ENCODE measurements at places on chromosomes 1 and 21. TPM values are rescaled to one million over a fixed set of nuclear protein-coding genes. Genes with fewer than 3 reads are reported as not detected.

GRCh38 chr1:154405747-154406571 lies 816 bp downstream of the IL6R start:
- peaks cover 69% of the 10 kb centered on the region for H3K4me1 ChIP-seq
- H3K4me3 ChIP-seq, result peak overlapping the region; percentile 73
- peak overlapping the region; percentile 64 for H3K27ac ChIP-seq
- peaks cover 6% of the 10 kb centered on the region for H3K27me3 ChIP-seq
- DNase-seq, result no peak
- no peaks in the 10 kb centered on the region for H3K36me3 ChIP-seq

- no peak for DNase-seq
- no peaks in the 10 kb centered on the region for H3K36me3 ChIP-seq
- peaks cover 65% of the 10 kb centered on the region for H3K27me3 ChIP-seq
Measured at GRCh38 chr1:210236840-210237409, 4.3 kb downstream of the SERTAD4 start.

DNA sequence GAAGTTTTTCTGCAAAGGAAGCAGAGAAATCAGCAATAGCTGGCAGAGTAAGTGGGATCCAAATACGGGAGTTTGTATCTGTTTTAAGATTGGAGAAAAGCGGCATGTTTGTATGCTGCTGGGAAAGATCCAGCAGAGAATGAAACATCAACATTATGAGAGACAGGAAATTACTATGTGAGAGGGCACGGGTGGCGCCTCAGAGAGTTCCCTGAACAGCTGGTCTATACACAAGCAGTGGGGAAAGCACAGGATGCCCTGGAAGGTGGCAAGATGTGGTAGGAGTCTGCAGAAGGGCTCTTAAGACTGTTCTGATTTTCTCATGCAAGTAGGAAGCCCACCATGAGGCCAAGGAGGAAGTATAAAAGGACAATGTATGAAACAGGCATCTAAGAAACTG lies 130.4 kb downstream of the RERE start:
- peaks cover 48% of the 10 kb centered on the region for H3K36me3 ChIP-seq
- H3K27ac ChIP-seq, result peak overlapping the region; percentile 68
- DNase-seq, result no peak
- no peak overlapping the region for H3K4me3 ChIP-seq

- H3K27me3 ChIP-seq, result no peaks in the 10 kb centered on the region
- DNase-seq, result no peak
- H3K4me3 ChIP-seq, result no peak overlapping the region
- H3K36me3 ChIP-seq, result peaks cover 9% of the 10 kb centered on the region
Measured at GRCh38 chr21:41861987-41862386, 17.2 kb downstream of the PRDM15 start.

GRCh38 chr1:200248541-200248940 lies 161.3 kb downstream of the ZNF281 start:
- no peak overlapping the region for H3K4me3 ChIP-seq
- no peak for DNase-seq
- H3K27me3 ChIP-seq, result peaks cover 58% of the 10 kb centered on the region
- peaks cover under 1% of the 10 kb centered on the region for H3K4me1 ChIP-seq
- no peaks in the 10 kb centered on the region for H3K36me3 ChIP-seq

DNA sequence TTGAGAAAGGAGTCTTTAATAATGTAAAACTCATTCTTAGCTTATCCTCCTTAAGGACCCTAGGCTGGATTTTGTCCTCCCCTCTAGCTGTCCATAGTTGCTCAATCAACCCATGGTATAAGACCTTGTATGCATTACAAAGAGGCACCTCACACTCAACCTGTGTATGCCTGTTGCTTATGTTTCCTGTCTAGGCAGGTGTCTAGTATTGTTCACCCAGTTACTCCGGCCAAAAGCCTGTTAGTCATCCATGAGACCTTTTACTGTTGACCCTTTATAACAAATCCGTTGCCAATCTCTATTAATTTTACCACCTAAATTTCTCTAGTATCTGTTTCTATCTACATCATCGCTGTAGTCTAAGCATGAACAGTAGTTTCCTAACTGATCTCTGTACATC lies 3.7 kb downstream of the LYPLAL1 start:
- DNase-seq, result no peak
- H3K27me3 ChIP-seq, result no peaks in the 10 kb centered on the region
- no peak overlapping the region for H3K27ac ChIP-seq
- peaks cover 33% of the 10 kb centered on the region for H3K4me1 ChIP-seq

DNA sequence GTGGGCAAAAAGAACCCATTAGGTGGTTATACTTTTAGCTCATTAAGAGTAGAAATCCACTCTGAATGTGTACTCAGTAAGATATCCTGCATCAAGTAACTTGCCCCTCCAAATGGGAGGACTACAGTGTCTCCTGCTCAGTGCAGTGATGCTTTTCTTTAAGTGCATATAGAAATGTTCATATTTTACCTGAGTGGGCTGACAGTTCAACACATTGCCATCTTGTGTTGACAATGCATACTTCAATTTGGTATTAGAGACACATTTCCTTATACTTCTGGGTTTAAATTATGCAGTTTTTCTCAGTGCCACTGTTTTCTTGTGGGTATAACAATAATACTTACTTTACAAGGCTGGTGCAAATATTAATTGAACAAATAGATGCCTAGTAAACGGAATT lies 318.6 kb upstream of the TMPRSS15 start:
- DNase-seq, result no peak
- H3K36me3 ChIP-seq, result no peaks in the 10 kb centered on the region
- H3K27ac ChIP-seq, result no peak overlapping the region
- H3K4me3 ChIP-seq, result no peak overlapping the region

DNA sequence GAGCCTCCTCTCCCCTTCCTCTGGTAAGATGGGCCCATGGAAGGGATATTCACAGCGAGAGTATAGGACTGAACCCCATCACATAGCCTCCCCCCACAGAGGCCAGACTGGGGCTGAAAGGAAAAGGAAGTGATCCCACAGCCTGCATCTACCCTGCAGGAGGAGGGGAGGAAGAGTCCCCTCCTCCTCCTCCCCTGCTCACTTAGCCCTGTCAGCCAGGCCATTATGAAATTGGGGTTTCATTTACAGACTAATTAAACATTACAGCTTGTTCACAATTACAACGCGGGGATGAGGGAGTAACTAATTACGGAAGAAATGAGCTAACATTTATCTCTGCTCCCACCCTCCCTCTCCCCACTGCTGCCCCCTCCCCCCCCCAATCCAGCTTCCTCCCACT lies 25.4 kb downstream of the DMAP1 start:
- no peaks in the 10 kb centered on the region for H3K27me3 ChIP-seq
- no peak overlapping the region for H3K4me3 ChIP-seq
- H3K4me1 ChIP-seq, result peaks cover 4% of the 10 kb centered on the region
- DNase-seq, result no peak

DNA sequence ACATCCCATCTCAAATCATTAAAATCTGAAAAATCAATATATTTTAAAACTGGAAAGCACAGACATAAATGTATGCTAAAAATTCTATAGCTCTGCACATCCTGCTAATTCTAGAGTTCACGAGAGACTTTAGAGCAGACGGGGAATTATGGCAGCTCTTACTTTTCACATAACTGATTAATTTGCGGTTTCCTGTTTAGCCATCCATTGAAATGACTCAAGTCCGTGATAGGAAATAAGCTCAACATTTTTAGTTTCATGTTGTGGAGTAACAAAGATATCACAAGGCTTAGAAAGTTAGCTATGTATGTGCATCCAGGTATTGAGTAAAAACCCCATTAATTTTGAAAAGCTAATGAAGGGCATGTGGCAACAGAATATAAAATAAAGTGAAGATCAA lies 123.2 kb downstream of the SMYD2 start:
- H3K27me3 ChIP-seq, result no peaks in the 10 kb centered on the region
- H3K4me1 ChIP-seq, result peaks cover 48% of the 10 kb centered on the region
- peaks cover 58% of the 10 kb centered on the region for H3K36me3 ChIP-seq
- DNase-seq, result no peak

- H3K27me3 ChIP-seq, result peaks cover 16% of the 10 kb centered on the region
- no peaks in the 10 kb centered on the region for H3K36me3 ChIP-seq
Measured at GRCh38 chr1:31792116-31792515, 23.7 kb downstream of the SPOCD1 start.

DNA sequence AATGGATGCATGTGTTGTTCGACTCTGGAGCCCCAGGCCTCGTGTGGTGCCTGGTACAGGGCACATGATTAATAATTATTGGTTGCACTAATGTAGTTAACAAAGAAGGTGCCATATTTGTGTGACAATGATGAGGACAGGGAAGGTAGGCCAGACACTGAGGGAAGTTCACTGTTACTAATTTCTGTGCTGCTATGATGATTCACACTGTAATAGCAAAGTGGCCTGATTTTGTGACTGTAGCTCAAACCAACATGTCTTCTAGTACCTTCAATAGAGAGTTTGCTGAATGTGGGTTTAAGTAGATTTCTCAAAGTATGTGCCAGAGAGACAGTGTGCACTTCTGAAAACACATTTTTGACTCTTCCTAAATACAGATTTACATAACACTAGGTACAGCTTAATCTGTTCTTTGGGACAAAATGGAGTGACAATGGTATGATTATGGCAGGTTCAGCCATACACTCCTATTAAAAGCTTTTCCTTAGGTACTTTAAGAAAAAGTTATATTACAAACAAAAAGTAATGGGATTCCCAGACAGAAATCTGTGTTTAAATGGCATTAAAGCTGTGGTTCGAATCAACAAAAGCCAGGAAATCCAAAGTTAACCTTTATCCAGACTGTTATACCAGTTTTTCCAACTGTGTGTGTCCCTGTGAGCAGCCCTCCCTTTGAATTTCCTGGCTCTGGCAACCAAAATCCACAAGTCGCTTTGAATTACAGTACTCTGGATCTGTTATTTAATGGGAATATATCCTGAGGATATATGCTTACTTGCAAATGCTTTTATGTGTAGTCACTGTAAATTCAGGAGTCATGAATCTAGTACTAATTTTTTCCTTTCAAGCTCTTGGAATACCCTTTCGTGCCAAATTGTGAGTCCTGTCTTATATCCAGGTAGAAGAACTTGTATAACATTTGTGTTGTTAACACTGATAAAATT lies 277.1 kb upstream of the SGIP1 start:
- H3K27ac ChIP-seq, result no peak overlapping the region
- no peak overlapping the region for H3K4me3 ChIP-seq
- no peaks in the 10 kb centered on the region for H3K36me3 ChIP-seq
- no peak for DNase-seq
- peaks cover 2% of the 10 kb centered on the region for H3K27me3 ChIP-seq
- peaks cover 45% of the 10 kb centered on the region for H3K4me1 ChIP-seq

GRCh38 chr21:17264182-17264581 lies 248.7 kb upstream of the CXADR start:
- DNase-seq, result no peak
- no peaks in the 10 kb centered on the region for H3K27me3 ChIP-seq
- H3K27ac ChIP-seq, result no peak overlapping the region

GRCh38 chr1:94113589-94114226 lies 7.2 kb downstream of the ABCA4 start:
- peaks cover 4% of the 10 kb centered on the region for H3K27me3 ChIP-seq
- no peak for DNase-seq
- H3K4me3 ChIP-seq, result no peak overlapping the region
- H3K36me3 ChIP-seq, result no peaks in the 10 kb centered on the region

DNA sequence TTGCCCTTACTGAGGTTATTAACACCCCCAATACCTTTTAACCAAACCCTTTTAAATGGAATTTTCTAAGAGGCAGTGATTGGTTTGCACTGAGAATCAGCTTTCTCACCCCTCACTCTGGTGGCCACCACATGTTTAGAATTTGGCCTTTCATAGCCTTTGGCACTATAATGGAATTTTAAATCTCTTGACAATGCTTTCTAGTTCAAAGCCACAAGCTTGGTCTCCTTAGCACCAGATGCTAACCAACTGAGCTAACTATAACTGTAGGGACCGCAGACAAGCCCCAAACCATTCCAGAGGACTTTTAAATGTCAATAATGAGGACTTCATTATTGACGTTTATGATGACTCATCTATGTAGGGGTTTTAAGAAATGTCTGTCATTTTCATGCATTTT lies 238.7 kb upstream of the SNX7 start:
- no peaks in the 10 kb centered on the region for H3K4me1 ChIP-seq
- H3K36me3 ChIP-seq, result no peaks in the 10 kb centered on the region
- no peaks in the 10 kb centered on the region for H3K27me3 ChIP-seq
- DNase-seq, result no peak

- H3K36me3 ChIP-seq, result no peaks in the 10 kb centered on the region
- no peak overlapping the region for H3K4me3 ChIP-seq
- H3K27ac ChIP-seq, result no peak overlapping the region
- peaks cover 2% of the 10 kb centered on the region for H3K4me1 ChIP-seq
- peaks cover 15% of the 10 kb centered on the region for H3K27me3 ChIP-seq
Measured at GRCh38 chr1:162939035-162939434, 78.1 kb upstream of the CCDC190 start.

DNA sequence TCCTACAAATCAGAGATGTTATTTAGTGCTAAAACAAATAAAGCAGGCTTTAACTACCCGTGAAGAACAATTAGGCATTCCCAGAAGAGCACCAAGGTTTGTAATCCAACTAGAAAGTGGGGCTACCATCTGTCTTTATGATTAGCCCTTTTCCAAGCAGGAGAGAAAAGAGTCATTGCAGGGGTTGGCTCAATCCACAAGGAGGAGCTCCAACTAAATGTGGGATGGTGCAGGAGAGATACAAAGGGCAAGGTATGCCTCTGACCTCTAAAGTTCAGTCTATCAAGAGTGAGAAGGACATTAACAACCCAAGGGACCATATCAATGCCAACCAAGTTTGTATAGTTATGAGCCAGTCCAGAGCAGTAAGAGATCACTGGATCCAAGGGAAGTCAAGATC lies 382.7 kb upstream of the DUSP10 start:
- H3K36me3 ChIP-seq, result no peaks in the 10 kb centered on the region
- H3K4me1 ChIP-seq, result no peaks in the 10 kb centered on the region
- no peak overlapping the region for H3K27ac ChIP-seq
- no peak overlapping the region for H3K4me3 ChIP-seq

DNA sequence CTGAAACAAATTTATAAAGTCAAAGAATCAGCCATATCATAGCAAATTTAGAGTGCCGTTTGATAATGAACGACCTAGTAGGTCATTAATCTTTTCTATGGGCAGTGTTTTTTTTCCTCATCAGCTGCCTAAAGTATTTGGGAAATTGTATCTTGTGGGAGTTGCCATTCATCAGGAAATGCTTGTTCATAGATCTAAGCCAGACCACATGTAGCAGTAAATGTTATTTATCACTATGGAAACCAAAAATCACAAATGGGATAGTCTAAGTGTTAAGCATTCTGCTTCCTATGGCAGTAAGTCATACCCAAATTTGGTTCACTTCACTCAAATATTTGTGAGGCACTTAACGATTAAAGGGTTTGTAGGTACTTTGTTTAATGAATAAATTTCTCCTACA lies 52.9 kb downstream of the LRRC8D start:
- H3K36me3 ChIP-seq, result peaks cover 42% of the 10 kb centered on the region
- H3K27ac ChIP-seq, result no peak overlapping the region
- H3K27me3 ChIP-seq, result no peaks in the 10 kb centered on the region

GRCh38 chr1:38872401-38873026 lies 634 bp downstream of the MYCBP start:
- peak overlapping the region; percentile 88 for H3K4me3 ChIP-seq
- peaks cover 29% of the 10 kb centered on the region for H3K4me1 ChIP-seq
- DNase-seq, result peak; percentile 33
- no peaks in the 10 kb centered on the region for H3K27me3 ChIP-seq
- H3K27ac ChIP-seq, result peak overlapping the region; percentile 75

- no peak for DNase-seq
- no peaks in the 10 kb centered on the region for H3K36me3 ChIP-seq
- H3K4me1 ChIP-seq, result peaks cover 1% of the 10 kb centered on the region
- no peak overlapping the region for H3K27ac ChIP-seq
Measured at GRCh38 chr1:61089338-61089737, 7.0 kb downstream of the NFIA start.

SYCP1 gene
- total RNA-seq, result not detected

RASAL2 gene
- total RNA-seq, result 0.37 TPM

LEFTY1 gene
- not detected for total RNA-seq

PIK3R3 gene
- total RNA-seq, result 3.3 TPM

FCRL6 gene
- not detected for total RNA-seq

ZNF648 gene
- total RNA-seq, result not detected
